ENCODE measurements at places on chromosomes 6 and 20.
A peak's percentile ranks its signal among the peaks of the same experiment; 100 is the strongest.

- DNase-seq, result no peak
These were observed 52.6 kb upstream of the SLC22A1 start for GRCh38 chr6:160069050-160069454.

GRCh38 chr6:162917506-162917905 lies 189.7 kb downstream of the PACRG start:
- peak; percentile 79 for DNase-seq

DNA sequence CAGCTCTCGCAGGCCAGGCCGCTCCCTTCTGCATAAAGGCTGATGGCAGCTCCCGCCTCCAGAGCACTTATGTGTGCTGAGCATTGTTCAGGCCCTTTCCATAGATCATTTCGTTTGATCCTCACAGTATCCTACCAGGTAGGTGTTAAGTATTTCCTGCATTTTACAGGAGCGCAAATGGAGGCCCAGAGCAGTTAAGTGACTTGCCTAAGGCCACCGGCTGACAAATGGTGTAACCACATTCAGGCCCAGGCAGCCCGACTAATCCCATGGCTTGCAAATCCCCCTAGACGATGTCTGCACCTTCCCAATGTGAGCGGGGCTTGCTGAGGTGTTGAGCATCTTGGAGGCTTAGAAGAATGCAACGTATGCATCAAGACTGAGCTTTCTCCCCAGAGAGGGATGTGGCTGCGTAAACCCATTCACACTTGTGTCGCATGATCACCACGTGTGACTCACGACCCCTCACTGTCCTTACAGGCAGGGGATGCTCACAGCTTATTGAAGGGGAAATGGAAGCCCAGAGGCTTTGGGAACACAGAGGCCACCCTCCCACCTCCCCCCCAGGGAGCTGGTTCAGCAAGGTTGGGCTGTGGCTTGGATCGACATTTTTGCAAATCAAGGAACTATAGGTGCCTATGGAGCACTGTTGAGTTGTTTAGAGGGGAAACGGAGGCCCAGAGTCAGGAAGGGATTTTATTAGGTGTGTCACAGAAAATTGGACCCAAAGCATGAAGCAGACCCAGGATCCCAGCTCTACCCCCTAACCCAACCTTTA lies 7.0 kb downstream of the BPIFB2 start:
- DNase-seq, result no peak

DNA sequence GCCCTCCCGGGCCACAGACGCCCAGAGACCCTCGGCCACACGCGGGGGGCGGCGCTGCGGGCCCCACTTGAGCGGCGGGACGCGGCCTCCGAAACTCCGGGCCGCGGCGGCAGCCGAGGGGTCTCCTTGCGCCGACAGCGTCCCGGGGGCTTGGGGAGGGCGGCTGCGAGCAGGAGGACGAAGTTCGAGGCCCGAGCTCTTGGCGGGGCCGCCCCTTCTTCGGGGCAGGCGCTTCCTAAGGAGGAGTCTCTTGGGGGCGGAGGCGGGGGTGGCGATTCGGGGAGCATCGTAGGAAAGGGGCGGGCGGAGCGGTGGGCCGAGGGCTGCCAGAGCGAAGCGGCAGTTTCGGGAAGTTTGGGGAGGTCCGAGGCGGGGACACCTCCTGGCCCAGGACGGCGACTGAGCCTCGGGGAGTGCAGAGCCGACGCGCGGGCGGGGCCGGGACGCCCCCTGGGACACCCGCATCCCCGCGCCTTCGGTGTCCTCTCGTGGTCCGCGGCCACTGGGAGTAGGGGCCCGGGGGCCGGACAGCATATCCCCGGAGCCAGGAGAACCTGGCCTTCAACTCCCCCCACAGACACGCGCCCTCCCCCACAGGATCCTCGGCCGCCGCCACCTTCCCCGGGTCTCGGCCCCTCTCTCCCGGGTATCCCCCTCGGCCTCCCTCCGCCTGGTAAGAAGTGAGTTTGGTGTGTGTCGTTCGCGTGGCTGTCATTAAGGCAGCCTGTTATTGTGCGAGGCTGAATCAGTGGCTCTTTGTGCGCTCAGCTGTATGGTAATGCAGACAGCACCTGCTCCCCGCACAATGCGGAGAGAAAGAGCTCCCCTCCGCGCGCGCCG lies 613 bp upstream of the DLL1 start:
- DNase-seq, result peak; percentile 59

GRCh38 chr6:24822696-24823095 lies 24.0 kb upstream of the ARMH2 start:
- DNase-seq, result peak; percentile 21

- peak; percentile 64 for DNase-seq
These were observed 149.7 kb downstream of the MTHFD1L start for GRCh38 chr6:151015101-151015700.

DNA sequence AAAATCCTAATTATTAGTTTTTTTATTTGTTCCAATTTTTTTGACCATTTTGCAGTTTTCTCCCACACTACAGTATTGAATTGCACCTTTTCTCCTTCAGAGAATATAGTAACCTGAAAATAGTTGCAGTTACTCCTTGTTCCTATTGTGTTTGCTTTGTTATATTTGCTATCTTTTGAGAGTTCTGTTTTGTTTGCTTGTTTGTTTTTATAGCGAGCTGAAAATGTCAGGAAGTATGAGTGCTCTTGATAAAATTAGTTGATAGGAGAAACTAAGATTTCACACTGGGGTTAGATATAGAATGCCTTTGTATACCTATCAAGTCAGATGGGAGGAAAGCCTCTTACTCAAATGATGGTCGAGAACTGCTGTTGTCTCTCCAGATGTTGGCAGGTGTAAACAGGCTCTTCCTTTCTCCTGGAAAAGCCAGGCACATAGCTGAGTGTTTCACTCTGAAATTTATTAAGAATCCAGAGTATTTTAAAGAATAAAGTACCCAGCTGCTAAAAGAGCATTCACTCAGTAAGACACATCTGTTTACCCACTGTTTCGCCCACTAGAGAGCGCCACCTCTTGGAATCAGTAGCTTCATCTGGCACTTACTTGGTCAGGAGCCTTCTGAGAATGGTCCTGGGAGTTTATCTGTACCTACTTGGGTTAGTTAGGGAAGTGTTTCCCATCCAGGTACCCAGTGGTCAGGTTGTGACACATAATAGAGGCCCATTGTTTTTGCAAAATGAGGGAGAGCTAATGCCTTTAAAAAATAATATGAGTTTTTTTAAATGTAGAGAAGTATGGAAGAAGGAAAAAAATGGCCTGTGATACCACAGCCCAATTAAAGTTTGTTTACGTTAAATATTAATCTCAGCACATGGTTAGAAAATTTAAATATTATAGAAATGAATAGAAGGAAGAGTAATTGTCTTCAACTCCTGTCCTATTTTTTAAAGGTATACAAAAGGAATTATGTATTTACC lies 11.2 kb downstream of the NT5DC1 start:
- peak; percentile 65 for DNase-seq

- DNase-seq, result peak; percentile 80
These were observed at the start of gene PPIL1 for GRCh38 chr6:36874443-36875249. Gene PPIL1 (minus strand): TSS chr6:36874803. CDS start chr6:36874772, 31 bp downstream.

GRCh38 chr20:63435552-63435951 lies 36.9 kb downstream of the KCNQ2 start:
- peak; percentile 23 for DNase-seq

GRCh38 chr6:150076196-150076893 lies 7.4 kb upstream of the ULBP3 start:
- peak; percentile 19 for DNase-seq

GRCh38 chr6:147740326-147740725 lies 231.8 kb downstream of the SAMD5 start:
- no peak for DNase-seq

- DNase-seq, result peak; percentile 54
These were observed 79.9 kb downstream of the GCLC start for GRCh38 chr6:53464927-53465460.

GRCh38 chr20:49612127-49612738 lies 44.3 kb upstream of the PTGIS start:
- DNase-seq, result no peak

- DNase-seq, result no peak
These were observed 37.3 kb downstream of the MRS2 start for GRCh38 chr6:24439858-24440539.

- no peak for DNase-seq
These were observed 21.7 kb upstream of the SMIM26 start for GRCh38 chr20:18545566-18545965.

- DNase-seq, result peak; percentile 85
These were observed 24.2 kb downstream of the ZNF311 start for GRCh38 chr6:28980852-28981430.

DNA sequence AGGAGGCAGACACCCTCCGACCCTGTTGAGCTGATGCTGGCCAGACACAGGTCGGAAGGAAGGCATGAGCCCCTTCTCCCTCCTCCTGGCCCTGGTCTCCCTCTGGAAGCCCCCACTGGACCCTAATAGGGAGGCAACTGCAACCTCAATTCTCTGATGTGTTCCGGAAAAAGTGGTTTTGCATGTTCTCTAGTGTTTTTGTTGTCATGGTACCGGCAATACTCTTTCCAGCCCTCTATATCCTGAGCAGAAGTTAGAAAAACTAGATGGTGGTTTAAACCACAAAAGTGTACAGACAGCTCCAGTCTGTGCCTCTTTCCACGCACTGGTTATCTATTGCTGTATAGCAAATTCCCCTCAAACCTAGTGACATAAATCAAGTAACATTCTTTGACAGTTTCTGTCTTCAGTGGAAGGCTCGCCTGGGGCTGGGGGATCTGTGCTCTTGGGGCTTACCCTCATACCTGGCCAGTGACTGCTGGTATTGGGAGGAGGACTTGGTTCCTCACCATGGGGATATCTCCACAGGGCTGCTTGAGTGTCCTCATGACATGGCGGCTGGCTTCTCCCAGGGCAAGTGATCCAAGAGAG lies 37.0 kb downstream of the SYTL3 start:
- no peak for DNase-seq

DNA sequence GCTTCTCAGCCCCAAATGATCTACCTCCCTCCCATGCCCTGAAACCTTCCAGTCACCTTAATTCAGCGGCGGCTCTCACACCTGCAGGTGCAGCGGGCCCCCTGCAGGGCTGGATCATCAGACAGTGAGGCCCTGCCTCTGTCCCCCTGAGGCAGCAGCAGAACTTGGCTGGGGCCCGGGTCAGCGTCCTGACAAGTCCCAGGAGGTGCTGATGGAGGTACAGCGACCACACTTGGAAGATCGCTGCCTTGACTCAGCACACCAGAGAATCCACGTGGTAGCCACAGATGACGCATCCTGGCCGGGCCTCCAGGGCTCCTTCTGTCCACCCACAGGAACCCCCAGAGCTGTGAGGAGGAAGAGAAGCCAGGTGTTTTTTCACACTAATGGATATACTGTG lies 116.4 kb upstream of the THBS2 start:
- no peak for DNase-seq

GRCh38 chr6:166996406-166996805 lies 2.8 kb upstream of the CEP43 start:
- peak; percentile 17 for DNase-seq

DNA sequence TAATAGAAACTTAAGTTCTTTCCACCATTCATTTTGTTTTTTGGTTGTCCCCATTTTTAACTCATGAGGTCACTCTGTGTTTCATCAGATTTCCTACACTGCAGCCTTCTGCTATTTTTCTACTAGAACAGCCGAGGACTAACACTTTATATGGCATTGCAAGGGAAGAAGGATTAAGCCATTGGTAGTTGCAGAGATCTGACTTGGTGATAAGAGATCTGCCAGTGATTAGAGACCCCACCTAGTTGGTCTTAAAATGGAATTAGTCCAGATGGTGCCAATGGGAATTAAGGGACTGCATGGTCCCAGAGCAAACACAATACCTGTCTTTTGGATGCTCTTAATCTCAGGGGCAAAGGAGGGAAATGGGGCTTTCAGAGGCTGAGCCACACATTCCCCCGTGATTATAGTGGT lies 125.5 kb upstream of the TMEM170B start:
- DNase-seq, result peak; percentile 81

DNA sequence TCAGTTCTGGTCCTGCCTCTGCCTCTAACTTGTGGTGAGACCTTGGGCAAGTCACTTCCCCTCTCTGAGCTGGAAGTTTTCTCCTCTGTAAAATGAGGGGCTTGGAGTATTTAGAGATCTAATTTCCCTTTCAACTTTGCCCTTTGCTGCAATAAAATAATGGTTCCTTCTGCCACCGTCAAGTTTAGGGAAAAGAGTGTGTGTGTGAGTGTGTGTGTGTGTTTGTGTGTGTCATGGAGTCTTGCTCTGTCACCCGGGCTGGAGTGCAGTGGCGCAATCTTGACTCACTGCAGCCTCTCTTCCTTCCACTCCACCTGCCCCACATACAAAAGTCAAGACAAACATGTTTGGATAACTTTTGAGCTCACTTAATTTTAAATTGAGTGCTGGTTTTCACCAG lies 39.2 kb upstream of the PIM1 start:
- DNase-seq, result peak; percentile 46

DNA sequence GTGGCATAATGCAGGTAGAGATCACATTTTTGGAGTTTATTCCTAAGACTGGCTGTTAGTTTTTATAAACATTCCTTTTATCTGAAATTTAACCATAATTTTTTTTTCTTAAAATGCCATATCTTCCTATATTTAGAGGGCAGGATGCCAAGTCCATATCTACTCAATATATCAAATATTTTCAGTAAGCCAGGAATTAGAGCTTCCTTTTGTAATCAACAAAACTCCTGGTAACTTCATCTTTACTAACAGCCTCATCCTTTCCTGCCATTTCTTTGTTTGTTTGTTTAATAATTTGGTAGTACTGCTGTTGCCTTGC lies 136.3 kb downstream of the OLIG3 start:
- DNase-seq, result no peak

DNA sequence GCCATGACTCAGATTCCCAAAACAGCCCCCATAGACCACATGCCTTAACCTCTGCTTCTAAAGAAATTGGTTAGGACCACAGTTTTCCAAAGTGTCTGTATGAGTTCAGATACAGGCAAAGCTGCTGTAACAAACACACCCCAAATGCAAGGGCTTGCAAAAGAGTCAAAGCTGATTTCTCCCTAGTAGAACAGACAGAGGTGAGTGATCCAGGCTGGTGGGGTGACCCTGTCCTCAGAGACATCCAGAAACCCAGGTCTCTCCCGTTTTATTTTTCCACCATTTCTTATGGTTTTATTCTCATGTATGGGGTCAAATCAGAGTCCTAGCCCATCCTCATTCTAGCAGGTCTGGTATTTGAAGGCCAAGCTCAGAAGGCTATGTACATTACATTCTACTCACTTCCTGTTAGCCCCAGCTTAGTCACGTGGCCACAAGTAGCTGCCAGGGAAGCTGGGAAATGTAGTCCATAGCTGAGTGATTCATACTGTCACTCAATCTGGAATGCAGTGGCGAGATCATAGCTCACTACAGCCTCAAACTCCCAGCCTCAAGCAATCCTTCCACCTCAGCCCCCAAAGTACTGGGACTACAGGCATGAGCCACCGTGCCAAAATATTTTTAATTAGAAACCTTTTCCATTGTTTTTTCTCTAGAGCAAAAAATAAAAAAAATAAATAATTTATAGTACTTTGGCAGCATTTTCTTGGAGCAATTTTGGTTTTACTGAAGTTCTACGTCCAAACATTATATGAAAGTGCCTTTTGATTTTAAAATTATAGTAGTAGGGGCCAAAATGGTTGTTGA lies 175.2 kb downstream of the ZMYND8 start:
- DNase-seq, result peak; percentile 73

All from foreskin fibroblast (primary cell).